Hippocampal formation (tissue), 2 donors: ENCODE measurements at places on chromosomes 6 and 20.

GRCh38 chr6:37095997-37096396 lies 74.0 kb upstream of the PIM1 start:
- DNase-seq, result no peak

GRCh38 chr6:52663120-52663935 lies 7.6 kb upstream of the TMEM14A start:
- DNase-seq, result peak; percentile 16

DNA sequence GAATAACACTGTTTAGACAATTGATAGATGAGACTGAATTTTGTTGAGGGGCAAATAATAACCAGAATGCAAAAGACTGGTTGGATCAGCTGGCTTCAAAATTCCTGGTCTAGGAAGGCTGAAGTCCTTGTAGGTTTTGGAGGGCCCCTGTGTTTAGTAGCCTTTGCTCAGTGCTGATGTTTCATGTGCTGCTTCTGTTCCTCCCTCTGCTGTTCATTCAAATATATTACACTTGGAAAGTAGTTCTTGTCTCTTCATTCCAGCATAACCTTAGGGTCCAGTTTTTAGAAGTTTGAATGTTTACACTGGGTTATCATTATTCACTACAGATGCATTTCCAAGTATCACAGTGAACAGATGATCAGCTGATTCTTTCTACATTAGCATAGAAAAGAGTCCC lies 72.5 kb downstream of the FLRT3 start:
- DNase-seq, result no peak

DNA sequence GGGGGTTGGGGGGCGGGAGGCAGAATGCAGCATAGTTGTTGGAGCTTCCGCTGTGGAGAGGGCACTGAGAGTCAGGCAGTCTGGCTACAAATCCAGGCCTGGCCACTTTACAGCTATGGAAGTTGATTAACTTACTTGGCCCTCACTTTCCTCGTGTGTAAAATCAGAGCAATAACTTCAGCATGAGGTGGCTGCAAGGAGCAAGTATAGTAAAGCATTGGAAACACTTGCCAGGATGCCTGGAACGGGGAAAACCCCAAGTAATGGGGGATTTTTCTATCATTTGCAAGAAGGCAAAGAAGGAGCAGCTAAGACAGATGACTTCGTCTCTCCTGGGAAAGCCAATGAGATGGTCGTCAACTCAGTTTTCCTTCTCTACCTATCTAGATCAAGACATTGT lies 35.8 kb downstream of the AGPAT4 start:
- no peak for DNase-seq

DNA sequence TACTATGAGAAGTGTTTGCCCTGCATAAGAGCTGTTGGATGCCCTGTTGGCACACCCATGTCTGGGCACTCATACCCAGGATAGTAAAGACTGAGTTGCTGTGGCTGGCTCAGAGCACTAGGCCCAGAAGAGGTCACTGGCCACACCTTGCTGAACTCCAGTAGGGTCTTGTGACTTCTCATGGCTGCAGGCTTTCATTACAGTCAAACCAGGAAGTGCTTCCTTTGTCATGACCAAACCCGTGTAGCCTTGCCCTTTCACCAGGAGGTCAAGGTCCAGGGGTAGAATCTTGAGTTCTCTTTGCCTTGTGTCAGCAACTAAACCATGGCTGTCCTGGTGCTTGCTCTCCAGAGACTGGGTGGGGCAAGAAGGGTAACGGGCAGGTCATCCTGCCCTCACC lies 49.5 kb downstream of the CD164 start:
- no peak for DNase-seq

GRCh38 chr20:48684501-48685041 lies 143.2 kb downstream of the PREX1 start:
- DNase-seq, result no peak

DNA sequence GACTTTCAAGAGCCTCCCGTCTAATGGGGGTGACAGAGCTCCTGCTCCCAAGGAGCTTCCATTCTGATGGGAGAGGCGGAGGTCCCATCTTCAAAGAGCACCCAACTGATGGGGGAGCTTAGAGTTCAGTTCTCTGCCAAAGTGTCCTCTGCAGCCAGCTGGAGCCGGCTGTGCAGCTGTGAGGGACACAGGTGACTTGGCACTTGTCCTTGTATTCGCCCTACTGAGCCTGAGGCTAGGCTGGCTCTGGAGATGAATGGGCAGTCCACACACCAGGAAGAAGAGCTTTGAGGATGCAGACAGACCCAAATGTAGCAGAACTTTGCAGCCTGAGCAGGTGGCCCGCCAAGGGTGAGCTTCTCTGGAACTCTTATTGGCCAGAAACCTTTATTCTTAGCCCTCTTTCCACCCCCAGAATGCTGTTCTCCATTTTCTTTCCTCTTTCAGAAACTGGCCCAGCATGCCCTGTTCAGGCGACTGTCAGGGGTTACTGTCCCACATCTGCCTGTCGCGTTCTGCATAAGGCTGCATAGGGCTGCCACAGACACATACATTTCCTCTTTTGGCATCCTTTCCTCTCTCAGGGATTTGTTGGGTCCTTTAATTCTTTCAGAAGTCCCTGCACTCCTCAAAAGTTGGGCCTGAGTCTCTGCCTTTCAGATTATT lies 108.7 kb upstream of the LRFN2 start:
- DNase-seq, result no peak

- DNase-seq, result peak; percentile 26
Measured at GRCh38 chr6:43668151-43669028, 19.2 kb downstream of the MRPS18A start.

GRCh38 chr6:16224409-16224808 lies 14.0 kb upstream of the GMPR start:
- DNase-seq, result no peak

DNA sequence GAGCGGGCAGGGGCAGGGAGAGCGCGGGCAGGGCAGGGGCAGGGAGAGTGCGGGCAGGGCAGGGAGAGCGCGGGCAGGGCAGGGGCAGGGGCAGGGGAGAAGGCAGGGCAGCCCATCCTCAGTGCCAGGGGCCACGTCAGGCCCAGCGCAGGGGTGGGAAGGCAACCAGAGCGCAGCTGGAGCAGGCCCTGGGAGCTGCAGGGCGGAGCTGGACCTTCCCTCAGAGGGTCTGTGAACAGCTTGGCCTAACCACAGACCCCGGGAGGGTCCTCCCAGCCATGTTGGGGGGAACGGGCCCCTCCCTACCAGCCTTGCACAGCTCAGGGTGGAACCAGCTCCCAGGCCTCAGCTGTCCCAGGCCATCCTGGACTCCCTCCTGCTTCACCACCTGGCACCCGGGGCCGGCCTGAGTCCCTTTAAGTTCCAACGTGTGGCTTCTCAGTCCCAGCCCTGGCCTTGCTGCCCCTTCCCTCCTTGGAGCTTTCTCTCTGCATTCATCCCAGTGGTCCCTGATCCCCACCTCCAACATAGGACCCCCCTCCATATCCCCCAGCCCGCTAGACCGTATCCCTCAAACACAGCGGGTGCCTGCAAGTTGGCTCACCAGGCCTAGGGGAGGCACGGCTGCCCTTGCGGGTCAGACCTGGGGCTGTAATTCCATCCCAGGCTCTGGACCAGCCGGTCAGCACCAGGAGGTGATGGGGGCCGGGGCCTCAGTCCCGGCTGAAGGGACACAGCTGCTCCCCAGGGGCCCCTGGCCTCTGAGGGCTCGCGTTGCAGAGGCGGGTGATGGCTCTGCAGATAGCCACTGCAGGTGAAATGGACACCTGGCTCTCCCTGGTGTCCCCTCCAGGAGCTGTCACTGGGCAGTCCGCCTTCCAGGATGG lies 5.6 kb upstream of the ZBTB46 start:
- no peak for DNase-seq

DNA sequence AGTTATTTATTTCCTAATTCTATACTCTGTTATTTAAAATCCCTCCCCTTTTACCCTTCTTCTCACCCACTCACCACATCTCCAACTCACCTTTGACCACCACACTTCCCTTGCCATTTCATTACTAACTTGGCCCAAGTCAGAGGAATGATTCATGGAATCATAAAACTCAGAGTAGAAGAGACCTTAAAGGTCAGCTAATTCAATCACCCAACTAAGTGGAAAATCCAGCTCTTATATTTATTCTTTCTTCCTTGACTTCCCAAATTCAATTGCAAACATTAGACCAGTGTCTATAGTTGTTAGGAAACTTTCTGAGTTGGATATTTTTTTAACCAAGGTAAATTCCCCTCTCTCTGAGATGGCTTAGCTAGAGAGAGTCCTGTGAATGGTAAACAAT lies 26.5 kb upstream of the HEY2 start:
- DNase-seq, result no peak

DNA sequence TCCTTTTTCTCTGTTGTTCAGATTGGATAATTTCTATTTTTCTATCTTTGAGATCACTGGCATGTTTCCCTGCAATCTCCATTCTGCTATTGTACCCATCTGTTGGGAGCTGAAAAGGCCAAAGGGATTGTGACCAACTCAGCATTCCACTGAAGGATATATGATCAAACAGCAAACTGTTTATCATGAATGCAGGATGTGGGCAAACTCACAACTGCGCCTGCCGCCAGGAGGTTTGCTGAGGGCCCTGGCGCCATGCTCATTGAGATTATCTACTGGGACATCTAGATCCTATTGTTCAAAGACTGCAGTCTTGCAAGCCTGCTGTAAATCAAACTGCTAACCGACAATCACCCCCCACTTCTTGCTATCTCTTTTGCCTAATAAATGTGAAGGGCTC lies 3.8 kb upstream of the FKBP1A start:
- DNase-seq, result no peak
